IPS-NIHi11 (cell line): ENCODE measurements at places on chromosomes 3 and 15.

DNA sequence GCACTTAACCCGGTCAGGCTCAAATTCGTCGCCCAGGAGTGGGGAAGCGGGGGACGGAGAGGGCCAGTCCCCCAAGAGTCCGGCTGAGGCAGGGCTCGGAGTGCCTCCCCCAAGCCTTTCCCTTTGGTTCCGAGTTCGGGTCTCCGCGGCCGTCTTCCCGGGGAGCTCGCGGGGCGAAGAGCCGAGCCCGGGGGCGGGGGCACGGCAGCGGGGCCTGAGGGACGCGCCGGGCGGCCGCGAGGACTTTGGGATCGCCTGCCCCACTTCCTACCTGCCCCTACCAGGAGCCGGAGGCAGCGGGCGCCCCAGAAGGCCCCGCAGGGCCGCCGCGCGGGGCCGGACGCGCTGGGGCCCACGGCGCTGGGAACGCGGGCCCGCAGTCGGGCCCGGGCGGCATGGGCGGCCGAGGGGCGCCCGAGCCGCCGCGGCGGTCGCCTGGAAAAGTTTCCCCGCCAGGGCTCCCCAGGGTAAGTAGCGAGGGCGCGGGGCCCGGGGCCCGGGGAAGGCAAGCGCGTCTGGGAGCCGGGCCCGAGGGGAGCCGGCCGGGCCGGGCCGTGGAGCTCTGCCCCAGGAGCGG is 2.8 kb downstream of the FURIN start:
- peak; percentile 59 for DNase-seq

DNA sequence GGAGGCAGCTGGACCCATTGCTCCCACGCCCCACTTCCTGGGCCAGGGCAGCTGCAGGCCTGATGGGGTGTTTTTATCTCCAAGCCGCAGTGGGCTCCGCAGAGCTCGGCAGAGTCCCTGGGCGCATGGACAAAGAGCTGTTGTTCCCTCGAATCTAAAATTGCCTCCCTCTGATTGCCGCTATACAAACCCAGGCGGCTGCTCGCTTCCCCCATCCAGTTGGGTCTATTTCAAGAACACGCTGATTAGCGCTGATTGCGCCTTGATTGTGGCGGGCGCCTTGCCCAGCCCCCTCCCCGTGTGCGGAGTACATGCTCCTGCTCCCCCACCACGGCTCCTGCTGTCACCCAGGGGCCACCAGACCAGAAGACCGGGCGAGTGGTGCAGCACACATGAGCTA is 43.4 kb upstream of the SLC6A1 start:
- no peak for DNase-seq

DNA sequence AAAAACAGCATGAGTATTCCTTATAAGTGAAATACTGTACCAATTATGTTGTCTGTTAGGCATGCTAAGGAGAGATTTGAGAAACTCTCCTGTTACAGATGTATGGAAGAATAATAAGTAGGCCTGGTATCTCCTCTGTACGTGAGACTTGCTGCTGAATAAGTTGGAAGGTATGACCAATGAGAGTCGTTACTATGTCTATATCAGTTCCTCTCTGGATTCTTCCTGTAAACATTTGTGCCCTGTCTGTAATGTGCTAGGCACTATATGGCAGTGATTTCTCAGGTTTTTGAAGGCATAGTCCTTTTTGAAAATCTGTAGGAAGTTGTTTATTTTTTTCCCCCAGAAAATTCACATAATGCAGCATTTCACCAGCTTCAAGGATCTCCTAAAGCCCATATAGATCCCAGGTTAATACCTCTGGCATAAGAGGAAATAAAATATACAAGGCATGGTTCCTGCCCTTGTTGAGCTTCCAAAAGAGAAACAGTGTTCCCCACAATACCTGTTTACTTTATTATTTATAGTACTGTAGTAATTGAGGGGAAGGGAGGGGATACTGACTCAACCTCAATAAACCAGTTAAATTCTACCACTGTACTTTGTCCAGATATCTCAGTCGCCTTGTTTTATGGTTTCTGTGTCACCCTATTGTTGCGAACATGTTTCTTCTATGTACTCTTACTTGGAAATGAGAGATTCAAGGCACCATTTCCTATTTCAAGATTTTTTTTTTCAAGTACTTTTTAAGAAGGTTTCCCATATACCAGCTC is 28.6 kb downstream of the MAP2K5 start:
- no peak for DNase-seq

- DNase-seq: no peak
These were observed 866.1 kb downstream of the NSUN3 start for GRCh38 chr3:94928921-94929320.

DNA sequence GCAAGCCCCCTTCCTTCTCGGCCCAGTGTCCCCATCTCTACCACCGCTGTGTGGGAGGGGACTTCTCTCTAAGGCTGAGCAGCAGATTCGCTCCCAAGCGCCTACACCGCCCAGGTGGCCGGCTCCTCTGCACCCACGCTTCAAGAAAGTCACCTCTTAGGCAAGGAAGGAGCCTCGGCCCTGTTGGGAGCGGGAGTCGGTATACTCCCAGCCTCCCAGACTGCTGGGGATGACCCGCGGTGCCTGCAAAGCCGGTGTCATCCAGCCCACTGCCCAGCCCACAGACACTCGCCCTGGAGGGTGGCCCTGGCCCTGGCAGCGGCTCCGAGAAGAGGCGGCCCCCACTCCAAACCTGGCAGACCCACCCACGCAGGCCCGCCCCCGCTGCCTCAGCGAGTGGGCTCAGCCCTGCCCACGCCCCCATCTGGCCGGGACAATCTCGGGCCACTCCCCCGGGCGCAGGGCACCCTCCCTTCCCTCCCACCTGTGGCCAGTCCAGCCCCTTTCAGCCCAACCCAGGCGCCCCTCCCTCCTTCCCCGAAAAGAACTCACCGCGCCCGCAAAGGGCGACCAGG is 396 bp downstream of the CHRNB4 start:
- DNase-seq: peak; percentile 79
